ENCODE measurements at places on chromosomes 4 and X. TPM values are rescaled to one million over a fixed set of nuclear protein-coding genes. Genes with fewer than 3 reads are reported as not detected.

Gene CACNA1F
- polyA plus RNA-seq, result 0.12 TPM

DNA sequence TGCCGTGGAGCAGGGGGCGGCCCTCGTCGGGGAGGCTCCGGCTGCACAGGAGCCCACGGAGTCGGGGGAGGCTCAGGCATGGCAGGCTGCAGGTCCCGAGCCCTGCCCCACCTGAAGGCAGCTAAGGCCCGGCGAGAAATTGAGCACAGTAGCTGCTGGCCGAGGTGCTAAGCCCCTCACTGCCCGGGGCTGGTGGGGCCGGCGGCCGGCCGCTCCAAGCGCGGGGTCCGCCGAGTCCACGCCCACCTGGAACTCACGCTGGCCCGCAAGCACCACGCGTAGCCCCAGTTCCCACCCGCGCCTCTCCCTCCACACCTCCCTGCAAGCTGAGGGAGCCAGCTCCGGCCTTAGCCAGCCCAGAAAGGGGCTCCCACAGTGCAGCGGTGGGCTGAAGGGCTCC, 589.4 kb downstream of the PPP4R3C start:
- H3K36me3 ChIP-seq, result no peaks in the 10 kb centered on the region
- DNase-seq, result no peak
- H3K4me3 ChIP-seq, result no peak overlapping the region
- no peaks in the 10 kb centered on the region for H3K27me3 ChIP-seq
- H3K27ac ChIP-seq, result no peak overlapping the region

Gene COQ2
- 3.6 TPM for polyA plus RNA-seq

- no peak overlapping the region for H3K27ac ChIP-seq
- H3K36me3 ChIP-seq, result peaks cover 7% of the 10 kb centered on the region
- no peaks in the 10 kb centered on the region for H3K27me3 ChIP-seq
- H3K4me1 ChIP-seq, result no peaks in the 10 kb centered on the region
- no peak for DNase-seq
- no peak overlapping the region for H3K4me3 ChIP-seq
These were observed 32.8 kb upstream of the ADAD1 start for GRCh38 chr4:122346036-122346435.

GRCh38 chrX:74231625-74232024, 72.4 kb upstream of the ZCCHC13 start:
- no peaks in the 10 kb centered on the region for H3K27me3 ChIP-seq
- DNase-seq, result no peak
- H3K4me3 ChIP-seq, result no peak overlapping the region
- H3K27ac ChIP-seq, result no peak overlapping the region

DNA sequence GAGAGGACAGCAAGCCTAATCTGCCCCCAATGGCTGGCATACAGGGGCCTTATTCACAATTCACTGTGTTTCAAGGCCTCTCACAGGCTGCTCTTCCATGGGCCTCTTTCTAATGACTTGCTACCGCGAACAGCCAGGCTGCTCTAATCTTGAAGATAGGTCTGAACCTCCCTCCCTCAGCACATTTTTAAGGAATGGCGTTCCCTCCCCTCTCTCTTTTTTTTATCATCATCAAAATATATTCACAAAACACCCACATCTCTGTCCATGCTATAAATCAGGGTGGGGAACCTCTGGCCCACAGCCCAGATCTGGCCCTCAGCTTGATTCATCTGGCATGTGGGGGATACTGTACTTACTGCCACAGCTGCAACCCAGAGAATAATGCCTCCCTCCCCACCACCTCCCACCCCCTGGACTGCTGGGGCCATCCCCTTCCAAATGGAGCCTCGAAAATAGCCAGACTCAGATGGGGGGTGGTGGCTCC, 76.2 kb upstream of the PLAC1 start:
- H3K36me3 ChIP-seq, result no peaks in the 10 kb centered on the region
- H3K4me3 ChIP-seq, result no peak overlapping the region
- no peak for DNase-seq
- no peak overlapping the region for H3K27ac ChIP-seq
- H3K27me3 ChIP-seq, result no peaks in the 10 kb centered on the region
- no peaks in the 10 kb centered on the region for H3K4me1 ChIP-seq

Gene INTS6L
- 9.2 TPM for polyA plus RNA-seq

Gene TMSB15C
- polyA plus RNA-seq, result 1.3 TPM

Gene FHIP1A
- polyA plus RNA-seq, result not detected

DNA sequence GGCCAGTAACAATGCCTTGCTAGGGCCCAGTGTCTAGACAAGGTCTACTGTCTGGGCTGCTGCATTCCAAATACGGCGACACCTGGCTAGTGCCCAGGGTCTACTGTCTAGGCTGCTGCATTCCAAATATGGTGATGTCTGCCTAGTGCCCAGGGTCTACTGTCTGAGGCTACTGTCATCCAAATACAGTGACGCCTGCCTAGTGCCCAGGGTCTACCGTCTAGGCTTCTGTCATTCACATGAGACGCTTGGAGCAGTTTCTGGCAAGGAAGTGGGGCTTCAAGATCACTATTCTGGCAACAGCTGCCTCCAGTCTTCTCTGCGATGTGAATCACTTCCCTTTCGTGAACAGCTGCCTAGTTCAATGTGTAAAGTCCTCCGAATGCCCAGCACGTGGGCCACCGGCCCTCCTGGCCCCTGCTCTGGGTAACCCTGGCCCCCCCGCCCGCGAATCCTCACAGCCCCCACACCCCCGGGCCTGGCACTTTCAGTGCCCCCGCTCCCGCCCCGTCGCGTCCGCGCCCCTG, 12.7 kb downstream of the ACOX3 start:
- no peak for DNase-seq
- peak overlapping the region; percentile 84 for H3K27ac ChIP-seq
- H3K36me3 ChIP-seq, result peaks cover 6% of the 10 kb centered on the region
- no peaks in the 10 kb centered on the region for H3K27me3 ChIP-seq

Gene RAB40AL
- polyA plus RNA-seq, result not detected

DNA sequence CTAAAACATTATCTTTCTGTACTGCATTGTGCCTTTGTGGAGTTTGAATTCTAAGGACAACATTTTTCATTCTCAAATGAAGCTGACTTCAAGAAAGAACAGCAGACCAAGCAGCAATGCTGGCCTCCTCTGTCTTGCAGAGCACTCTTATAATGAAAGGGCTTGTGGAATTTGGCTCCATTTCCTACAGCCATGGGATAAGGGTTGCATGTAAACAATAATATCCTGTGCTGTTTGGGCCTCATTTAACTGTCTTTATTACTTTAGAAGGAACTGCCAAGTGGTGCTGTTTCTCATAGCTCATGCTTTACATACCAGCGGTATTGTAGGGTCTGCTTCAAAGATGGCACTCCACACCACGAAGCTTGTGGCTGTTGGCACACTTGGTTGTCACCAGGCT, 111.4 kb upstream of the EOLA2 start:
- DNase-seq, result no peak
- H3K27ac ChIP-seq, result no peak overlapping the region
- H3K4me3 ChIP-seq, result no peak overlapping the region
- H3K27me3 ChIP-seq, result no peaks in the 10 kb centered on the region
- H3K4me1 ChIP-seq, result no peaks in the 10 kb centered on the region
- no peaks in the 10 kb centered on the region for H3K36me3 ChIP-seq

DNA sequence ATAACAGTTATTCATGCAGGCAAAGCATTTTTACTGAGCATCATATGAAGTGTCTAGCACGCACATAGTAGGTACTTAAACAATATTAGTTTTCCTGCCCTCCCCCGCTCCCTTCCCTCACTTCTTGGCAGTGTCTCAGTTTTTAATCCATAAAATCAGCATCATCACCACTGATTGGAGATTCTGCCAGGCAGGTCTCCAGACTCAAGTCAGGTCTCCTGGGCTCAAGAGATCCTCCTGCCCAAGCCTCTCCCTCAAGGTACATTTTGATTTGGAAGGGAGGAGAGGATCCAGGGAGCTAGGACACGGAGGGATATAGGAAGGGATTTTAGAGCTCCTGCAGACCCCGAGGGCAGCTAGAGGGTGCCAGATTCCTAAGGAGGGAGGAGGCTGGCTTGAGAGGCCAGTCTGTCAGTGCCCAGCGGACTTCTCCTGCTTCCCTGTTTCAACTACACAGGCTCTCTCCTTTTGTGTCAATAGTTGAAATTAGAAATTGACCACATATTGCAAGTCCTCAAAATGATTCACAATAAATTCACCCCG, 4.4 kb upstream of the FAT1 start:
- no peaks in the 10 kb centered on the region for H3K36me3 ChIP-seq
- no peak overlapping the region for H3K4me3 ChIP-seq
- H3K27me3 ChIP-seq, result no peaks in the 10 kb centered on the region
- H3K27ac ChIP-seq, result no peak overlapping the region
- DNase-seq, result no peak
- H3K4me1 ChIP-seq, result no peaks in the 10 kb centered on the region

Gene PARM1
- polyA plus RNA-seq, result 0.03 TPM

GRCh38 chr4:24753519-24753918, 41.9 kb upstream of the SOD3 start:
- no peak for DNase-seq
- no peak overlapping the region for H3K27ac ChIP-seq
- H3K4me1 ChIP-seq, result no peaks in the 10 kb centered on the region
- H3K4me3 ChIP-seq, result no peak overlapping the region

- no peaks in the 10 kb centered on the region for H3K4me1 ChIP-seq
- no peaks in the 10 kb centered on the region for H3K36me3 ChIP-seq
- H3K27me3 ChIP-seq, result no peaks in the 10 kb centered on the region
- no peak overlapping the region for H3K27ac ChIP-seq
- no peak for DNase-seq
These were observed 966.2 kb downstream of the RPA4 start for GRCh38 chrX:97849951-97850350.

GRCh38 chr4:25939330-25939729, 25.3 kb downstream of the SMIM20 start:
- no peak overlapping the region for H3K4me3 ChIP-seq
- no peaks in the 10 kb centered on the region for H3K36me3 ChIP-seq
- no peaks in the 10 kb centered on the region for H3K27me3 ChIP-seq
- no peak for DNase-seq
- H3K4me1 ChIP-seq, result no peaks in the 10 kb centered on the region

DNA sequence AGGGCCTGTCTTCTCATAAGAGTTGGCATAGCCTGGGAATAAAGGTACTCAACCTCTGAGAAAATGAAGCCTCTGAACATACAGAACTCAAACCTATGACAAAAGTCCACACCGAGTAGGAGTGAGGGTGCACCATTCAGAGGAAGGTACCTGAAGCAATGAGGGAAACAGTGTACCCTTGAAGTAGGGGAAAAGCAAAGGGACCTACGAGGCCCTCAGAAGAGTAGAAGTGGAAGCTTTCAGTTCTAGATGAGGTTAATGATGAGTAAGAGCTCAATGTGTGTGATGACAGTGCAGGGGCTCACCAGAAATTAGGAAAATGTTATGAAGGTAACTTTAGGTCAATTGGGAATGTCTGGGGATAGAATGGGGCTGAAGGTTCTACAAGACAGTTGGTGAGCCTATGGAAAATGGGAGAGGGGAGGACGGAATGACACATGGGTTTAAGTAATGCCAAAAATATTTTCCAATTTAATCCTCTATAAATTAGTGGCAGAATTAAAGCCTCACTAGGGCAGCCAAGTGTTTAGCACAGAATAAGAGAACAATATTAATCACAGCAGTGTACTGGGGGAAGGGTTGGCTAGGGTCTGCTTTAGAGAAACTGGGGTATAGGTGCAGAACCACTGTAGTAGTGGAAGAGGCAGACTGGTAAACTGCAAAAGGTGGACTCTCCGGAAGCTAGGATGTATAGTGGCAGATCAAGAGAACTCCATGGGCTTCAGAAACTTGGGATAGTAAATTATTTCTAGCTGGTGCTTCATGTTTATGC, 39.8 kb downstream of the RAB33A start:
- no peak overlapping the region for H3K27ac ChIP-seq
- no peaks in the 10 kb centered on the region for H3K36me3 ChIP-seq
- no peak for DNase-seq
- no peaks in the 10 kb centered on the region for H3K4me1 ChIP-seq
- H3K4me3 ChIP-seq, result no peak overlapping the region

GRCh38 chr4:138181287-138181686, 60.9 kb downstream of the SLC7A11 start:
- no peaks in the 10 kb centered on the region for H3K36me3 ChIP-seq
- no peak for DNase-seq
- H3K4me3 ChIP-seq, result no peak overlapping the region
- H3K4me1 ChIP-seq, result no peaks in the 10 kb centered on the region

DNA sequence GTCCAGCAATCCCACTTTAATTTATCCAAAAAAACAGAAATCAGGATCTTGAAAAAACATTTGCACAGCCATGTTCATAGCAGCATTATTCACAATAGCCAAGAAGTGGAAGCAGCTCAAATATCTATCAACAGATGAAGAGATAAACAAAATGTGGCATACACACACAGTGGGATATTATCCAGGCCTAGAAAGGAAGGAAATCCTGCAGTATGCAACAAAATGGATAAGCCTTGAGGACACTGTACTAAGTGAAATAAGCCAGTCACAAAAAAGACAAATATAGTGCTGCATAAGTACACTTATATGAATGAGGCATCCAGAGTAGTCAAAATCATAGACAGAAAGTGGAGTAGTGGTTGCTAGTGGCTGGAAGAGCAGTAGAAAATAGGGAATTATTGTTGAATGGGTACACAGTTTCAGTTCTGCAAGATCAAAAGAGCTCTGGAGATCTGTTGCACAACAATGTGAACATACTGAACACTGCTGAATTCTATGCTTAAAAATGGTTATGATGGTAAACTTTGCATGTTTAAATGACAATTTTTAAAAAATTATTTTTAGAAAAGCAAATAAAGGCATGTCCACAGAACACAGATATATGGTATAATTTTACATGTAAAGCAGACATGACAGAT, 25.6 kb downstream of the CHM start:
- no peaks in the 10 kb centered on the region for H3K27me3 ChIP-seq
- H3K4me3 ChIP-seq, result no peak overlapping the region
- H3K4me1 ChIP-seq, result no peaks in the 10 kb centered on the region

DNA sequence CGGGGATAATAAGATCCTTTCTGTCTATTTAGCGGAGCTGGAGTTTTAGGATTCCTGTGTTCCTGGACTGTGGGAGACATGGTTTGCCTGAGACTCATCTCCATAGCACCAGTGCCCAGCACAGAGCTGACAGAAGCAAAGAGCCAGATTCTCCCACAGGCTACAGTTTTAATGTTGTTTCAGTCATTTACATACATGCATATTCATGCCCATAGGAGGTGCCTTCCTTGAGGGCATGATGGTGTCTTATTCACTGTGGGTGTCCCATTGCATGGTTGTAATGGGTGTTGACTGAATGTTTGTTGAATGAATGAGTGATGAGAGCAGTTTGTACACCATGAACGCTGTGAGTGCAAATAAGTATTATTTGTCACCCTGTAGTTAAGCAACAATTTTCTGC, 260.6 kb downstream of the EVC2 start:
- no peak for DNase-seq
- no peaks in the 10 kb centered on the region for H3K27me3 ChIP-seq
- H3K4me1 ChIP-seq, result no peaks in the 10 kb centered on the region
- no peak overlapping the region for H3K27ac ChIP-seq
- no peak overlapping the region for H3K4me3 ChIP-seq

Gene GLRB
- polyA plus RNA-seq, result not detected

- H3K4me1 ChIP-seq, result peaks cover 28% of the 10 kb centered on the region
- H3K36me3 ChIP-seq, result peaks cover 17% of the 10 kb centered on the region
- DNase-seq, result peak; percentile 99
- peak overlapping the region; percentile 96 for H3K4me3 ChIP-seq
- H3K27ac ChIP-seq, result peak overlapping the region; percentile 99
- H3K27me3 ChIP-seq, result no peaks in the 10 kb centered on the region
These were observed 1.1 kb downstream of the HNRNPDL start for GRCh38 chr4:82428969-82429727.

Gene UGT2B11
- polyA plus RNA-seq, result not detected

Gene LNX1
- 0.09 TPM for polyA plus RNA-seq

Measured in naive thymus-derived CD4-positive, alpha-beta T cell (primary cell).